ENCODE measurements at places on chromosomes 4 and X.

- DNase-seq, result no peak
Observed at GRCh38 chr4:76001700-76002099, 5.6 kb downstream of the CXCL9 start.

- no peak for DNase-seq
Observed at GRCh38 chr4:78818530-78819079, 42.5 kb downstream of the BMP2K start.

DNA sequence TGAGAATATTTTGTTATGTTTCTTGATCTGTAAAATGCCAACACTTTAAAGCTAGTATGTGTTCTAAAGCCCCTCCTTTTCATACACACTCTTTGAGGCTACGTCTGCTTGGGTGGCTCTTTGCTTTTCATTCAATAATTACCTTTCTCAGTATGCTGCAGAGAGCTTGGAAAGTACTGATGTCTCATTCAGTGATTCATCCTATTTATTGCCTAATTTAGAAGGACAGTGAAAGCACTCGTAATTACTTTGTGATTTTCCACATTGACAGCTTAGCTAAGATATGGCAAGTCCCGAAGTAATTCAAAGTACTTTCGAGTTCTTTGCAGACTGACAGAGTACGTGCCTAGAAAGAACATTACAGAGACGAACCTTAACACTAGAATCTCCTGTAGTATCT lies 57.2 kb downstream of the BMP15 start:
- DNase-seq, result no peak

- DNase-seq, result no peak
Observed at GRCh38 chrX:110087485-110088356, 84.8 kb downstream of the TMEM164 start.

GRCh38 chr4:26812049-26812714 lies 48.5 kb upstream of the STIM2 start:
- no peak for DNase-seq

DNA sequence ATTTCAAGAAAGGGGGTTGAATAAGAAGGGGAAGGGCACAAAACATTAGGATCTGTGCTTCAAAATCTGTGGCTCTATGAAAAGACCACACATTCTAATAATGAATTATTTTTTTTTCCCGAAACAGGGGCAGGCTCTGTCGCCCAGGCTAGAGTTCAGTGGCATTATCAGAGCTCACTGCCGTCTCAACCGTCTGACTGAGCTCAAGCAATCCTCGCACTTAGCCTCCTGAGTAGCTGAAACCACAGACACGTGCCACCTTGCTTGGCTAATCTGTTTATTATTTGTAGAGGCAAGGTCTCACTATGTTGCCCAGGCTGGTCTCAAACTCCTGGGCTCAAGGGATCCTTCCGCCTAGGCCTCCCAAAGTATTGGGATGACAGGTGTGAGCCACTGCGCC lies 33.4 kb downstream of the ACSL1 start:
- DNase-seq, result no peak

DNA sequence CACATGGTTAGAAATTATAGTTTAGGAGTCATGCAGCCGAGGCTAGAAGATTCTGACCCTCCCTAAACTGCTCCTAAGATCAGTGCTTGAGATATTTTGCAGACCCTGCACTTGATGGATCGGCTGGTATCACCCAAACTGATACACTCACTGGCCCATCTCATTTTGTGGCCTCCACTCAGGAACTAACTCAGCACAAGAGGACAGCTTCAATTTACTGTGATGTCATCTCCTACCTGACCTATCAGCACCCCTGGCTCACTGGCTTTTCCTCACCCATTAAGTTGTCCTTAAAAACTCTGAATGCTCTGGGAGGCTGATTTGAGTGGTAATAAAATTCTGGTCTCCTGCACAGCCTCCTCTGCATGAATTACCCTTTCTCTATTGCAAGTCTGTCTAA lies 450.9 kb downstream of the PCDH10 start:
- DNase-seq, result no peak

Measured in HAP-1 (cell line).